HCT116 (cell line): ENCODE measurements at places on chromosomes 2 and 18.

GRCh38 chr2:218345491-218346236 lies 11.0 kb upstream of the CATIP start:
- DNase-seq, result no peak

GRCh38 chr2:221025398-221025797 lies 546.7 kb downstream of the EPHA4 start:
- no peak for DNase-seq

- no peak for DNase-seq
These were observed 52.8 kb downstream of the LDLRAD4 start for GRCh38 chr18:13271302-13271911.

- DNase-seq, result no peak
These were observed 80.3 kb downstream of the VSNL1 start for GRCh38 chr2:17620841-17621240.

- peak; percentile 68 for DNase-seq
These were observed 27.9 kb downstream of the IL37 start for GRCh38 chr2:112938904-112939303.
